ENCODE measurements at places on chromosomes 2 and 18. TPM values are rescaled to one million over a fixed set of nuclear protein-coding genes. Genes with fewer than 3 reads are reported as not detected.

The SLC11A1 gene
- 77.1 TPM for total RNA-seq

The DYNAP gene
- not detected for total RNA-seq

The GCG gene
- total RNA-seq = not detected

The HRH4 gene
- total RNA-seq = not detected

The PRKD3 gene
- total RNA-seq = 32.9 TPM

The CCDC142 gene
- total RNA-seq = 9.9 TPM

The CFC1 gene
- total RNA-seq = not detected

The CCBE1 gene
- total RNA-seq = 2.1 TPM

The FAM237A gene
- not detected for total RNA-seq

The HOXD4 gene
- 9.9 TPM for total RNA-seq

The VAMP8 gene
- 29.7 TPM for total RNA-seq

The PLCL1 gene
- 7.5 TPM for total RNA-seq

The ZC3H6 gene
- 17.0 TPM for total RNA-seq

The SLC30A3 gene
- total RNA-seq = 0.24 TPM

The CELF4 gene
- not detected for total RNA-seq

The VIL1 gene
- not detected for total RNA-seq

The DAW1 gene
- total RNA-seq = not detected

- no peak for DNase-seq
Observed at GRCh38 chr2:181673173-181673572, 7.1 kb downstream of the NEUROD1 start.

DNA sequence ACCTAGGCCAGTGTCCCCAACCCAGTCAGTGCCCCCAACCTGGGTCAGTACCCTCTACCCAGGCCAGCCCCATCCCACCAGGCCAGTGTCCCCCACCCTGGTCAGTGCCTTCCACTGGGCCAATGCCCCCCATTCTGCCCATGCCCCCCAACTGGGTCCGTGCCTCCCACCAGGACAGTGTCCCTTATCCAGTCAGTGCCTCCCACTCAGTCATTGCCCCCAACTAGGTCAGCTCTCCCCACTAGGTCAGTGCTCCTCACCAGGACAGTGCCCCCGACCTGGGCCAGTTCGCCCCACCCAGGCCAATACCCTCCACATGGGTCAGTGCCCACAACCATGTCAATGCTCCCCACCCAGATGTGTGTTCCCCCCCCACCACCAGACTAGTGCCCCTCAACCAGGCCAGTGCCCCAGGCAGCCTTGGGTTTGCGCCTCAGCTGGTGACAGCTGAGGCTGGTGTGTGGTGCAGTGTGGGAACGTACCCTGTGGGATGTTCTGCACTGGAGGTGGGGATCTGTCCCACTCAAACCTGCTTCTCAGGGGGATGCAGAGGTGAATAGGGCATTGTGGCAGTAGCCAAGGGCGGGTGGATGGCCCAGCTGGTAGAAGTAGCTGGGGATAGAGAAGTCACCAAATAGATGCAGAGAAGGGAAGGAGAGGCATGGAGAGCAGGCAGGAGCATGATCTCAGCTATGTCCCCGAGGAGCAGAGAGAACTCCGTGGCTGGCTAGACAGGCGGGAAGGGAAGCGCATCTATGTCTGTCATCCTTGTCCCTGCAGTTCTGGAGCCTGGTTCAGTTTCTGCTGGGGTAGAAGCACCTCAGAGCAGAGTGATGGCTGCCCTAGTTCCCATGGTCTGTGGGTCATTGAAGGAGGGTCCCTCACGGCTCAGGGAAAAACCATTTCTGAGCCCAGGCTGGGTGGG is 168.8 kb downstream of the SH3RF3 start:
- peak; percentile 62 for DNase-seq

- DNase-seq = no peak
Observed at GRCh38 chr2:1156531-1156930, 205.9 kb downstream of the SNTG2 start.

DNA sequence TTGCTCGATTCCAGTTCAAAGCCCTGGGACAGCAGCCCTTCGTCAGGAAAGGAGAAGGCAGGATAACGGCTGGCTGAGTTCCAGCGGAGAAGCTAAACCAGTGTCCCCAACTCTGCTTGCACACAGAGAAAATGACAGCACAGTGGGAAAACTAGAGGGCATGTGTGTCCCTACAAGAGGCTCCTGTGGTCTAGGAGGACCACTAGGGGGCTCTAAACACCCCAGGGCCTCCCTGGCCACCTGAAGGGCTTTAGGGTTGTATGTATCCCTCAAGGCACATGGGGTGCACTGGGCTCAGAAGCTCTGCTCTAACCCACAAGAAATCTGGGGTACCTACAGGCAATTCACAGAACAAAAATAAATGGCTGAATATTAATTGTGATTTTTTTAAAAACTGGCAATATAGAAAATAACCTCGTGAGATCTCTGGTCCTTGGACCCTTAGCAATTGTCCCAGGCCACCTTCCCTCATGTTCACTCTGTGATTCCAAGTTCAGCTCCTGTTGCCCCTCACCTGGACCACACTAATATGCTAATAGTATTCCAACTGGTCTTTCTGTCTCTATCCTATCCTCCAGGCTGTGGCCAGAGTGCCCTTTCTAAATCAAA is 17.5 kb downstream of the STAT1 start:
- DNase-seq = no peak

- DNase-seq = no peak
Observed at GRCh38 chr2:3243804-3244203, 133.8 kb downstream of the EIPR1 start.

DNA sequence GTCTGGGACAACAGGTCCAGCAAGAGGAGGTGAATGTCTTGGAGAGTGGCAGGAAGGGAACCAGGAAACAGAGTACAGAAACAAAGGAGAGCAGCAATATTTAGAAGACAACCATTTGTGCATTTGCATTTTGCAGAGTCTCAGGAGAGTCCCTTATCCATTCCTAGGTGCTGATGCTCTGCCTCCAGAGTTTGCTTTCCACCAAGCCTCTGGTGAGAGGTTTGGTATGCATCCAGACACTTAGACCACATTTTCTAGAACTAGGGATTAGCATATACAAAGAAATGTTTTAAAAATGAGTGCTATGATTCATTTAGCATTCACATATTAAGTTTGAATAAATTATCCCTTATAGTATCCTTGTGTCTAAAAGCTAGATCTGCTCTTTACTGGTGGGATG is 18.5 kb upstream of the LRATD1 start:
- no peak for DNase-seq

DNA sequence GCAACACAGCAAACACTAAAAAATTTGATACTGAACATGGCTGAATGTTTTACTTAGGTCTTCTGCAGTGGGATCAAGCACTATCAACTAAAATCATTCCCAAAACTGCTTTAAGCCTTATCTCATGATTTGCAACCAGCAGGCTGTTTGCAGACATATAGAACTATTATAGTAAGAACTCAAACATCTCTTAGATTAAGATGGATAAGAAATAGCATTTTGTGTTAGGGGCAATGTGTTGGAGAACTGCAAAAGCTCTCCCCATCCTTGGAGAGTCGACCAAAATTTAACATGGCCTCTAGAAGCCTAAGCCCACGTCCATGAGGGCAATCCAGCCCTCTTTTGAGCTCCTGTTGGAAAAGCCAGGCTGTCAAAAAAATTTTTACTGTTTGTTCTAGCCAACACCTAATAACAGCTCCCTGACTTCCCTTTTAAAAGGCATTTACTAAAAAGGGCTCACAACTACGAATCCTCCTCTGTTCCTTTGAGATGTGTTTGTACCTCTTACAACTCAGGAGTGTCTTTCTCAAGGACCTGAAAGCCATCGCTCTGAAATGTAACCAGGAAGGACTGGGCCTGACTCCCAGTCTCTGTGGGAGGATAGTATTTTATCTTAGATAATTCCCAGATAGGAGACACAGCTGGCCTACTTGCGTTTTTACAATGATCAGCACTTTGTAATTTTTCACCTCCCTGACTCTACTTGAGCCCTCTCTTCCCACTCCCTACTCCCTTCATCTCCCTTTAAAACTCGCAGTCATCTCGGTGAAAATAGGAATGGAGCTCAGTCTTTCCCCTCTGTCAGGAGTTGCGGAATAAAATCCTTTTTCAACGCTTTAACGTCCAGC is 1.4 kb downstream of the KRCC1 start:
- DNase-seq = no peak

- peak; percentile 43 for DNase-seq
Observed at GRCh38 chr2:77808599-77808998, 286.4 kb upstream of the LRRTM4 start.

DNA sequence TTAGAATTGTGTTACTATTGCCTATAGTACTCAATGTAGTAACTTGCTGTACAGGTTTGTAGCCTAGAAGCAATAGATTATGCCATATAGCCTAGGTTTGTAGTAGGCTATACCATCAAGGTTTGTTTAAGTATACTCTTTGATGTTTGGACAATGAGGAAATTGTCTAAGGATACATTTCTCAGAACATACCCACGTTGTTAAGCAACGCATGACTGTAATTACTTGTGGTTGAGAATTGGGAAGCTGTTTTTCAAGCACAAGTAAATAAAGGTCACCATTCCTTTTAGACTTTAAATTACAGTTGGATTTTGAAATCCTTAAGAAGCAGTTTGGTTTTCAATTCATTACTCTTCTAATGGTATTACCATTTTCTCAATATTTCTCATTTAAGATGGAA is 89.8 kb upstream of the KCNH7 start:
- DNase-seq = no peak

DNA sequence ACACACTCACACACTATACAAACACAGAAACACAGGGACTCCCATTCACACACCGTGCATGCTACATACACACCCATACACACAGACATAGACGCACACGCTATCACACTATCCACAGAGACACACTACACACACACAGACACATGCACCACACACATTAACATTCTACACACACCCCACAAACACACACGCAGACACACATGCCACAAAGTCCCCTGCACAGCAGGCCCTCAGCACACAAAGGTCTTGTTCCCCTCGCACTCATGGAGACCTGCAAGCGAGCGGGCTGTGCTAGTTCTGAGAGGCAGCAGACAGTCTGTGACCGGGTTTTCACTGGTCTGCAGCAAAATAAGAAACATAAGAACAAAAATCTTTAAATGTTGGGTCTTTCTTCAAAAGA is 429.6 kb upstream of the SALL3 start:
- no peak for DNase-seq

GRCh38 chr2:33529771-33530481 is 53.5 kb downstream of the RASGRP3 start:
- DNase-seq = no peak

- no peak for DNase-seq
Observed at GRCh38 chr2:169362894-169363559, 693 bp upstream of the LRP2 start.

DNA sequence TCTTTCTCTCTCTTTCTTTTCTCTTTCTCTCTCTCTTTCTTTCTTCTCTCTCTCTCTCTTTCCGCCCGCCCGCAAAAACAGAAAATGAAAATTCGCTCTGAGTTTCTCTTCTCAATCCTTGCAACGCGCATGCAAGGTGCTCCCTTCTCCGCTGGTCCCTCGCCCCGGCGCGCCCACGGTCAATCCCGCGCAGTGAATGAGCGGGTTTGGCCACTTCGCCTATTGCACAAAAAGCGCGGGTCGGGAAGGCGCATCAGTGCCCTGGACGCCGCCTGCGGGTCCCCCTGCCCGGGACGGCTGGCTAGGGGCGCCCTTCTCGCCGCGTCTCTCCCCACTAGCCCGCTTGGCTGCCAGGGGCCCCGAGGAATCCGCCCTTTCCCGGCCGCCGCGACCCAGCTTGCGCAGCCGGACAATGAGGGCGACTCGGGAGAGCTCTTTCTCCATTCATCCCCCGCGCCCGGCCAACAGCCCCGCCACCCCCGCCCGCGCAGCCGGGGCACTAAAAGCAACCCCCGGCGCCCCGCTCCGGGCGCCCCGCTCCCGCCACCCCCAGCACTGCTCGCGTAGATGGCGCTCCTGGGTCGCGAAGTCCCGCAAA is 706 bp downstream of the LAMA1 start:
- DNase-seq = no peak

GRCh38 chr2:125169022-125169763 is 1144.1 kb downstream of the CNTNAP5 start:
- no peak for DNase-seq

- DNase-seq = no peak
Observed at GRCh38 chr2:226489775-226490541, 309.7 kb downstream of the IRS1 start.

GRCh38 chr2:102296449-102296848 is 14.9 kb upstream of the IL1RL1 start:
- DNase-seq = no peak

- no peak for DNase-seq
Observed at GRCh38 chr2:217694291-217694690, 308.5 kb downstream of the TNS1 start.

DNA sequence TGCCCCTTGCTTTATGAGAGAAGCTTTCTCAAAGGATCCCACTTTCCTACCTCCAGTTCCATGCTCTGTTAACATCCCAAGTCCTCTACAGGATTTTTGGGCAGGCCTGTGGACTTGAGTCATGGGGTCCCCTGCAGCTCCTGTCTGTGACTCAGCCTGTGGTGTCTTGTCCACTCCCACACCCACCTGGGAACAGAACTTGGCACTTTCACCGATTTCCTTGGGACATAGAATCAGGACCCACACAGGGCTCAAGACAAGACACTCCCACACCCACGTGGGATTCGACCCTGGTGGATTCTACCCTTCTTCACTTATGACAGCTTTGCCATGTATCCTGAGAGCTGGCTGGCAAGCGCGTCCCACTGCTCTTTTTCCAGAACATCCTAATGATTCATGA is 30.7 kb upstream of the HDAC4 start:
- peak; percentile 25 for DNase-seq

GRCh38 chr2:101435001-101435862 is 39.7 kb downstream of the RFX8 start:
- no peak for DNase-seq

DNA sequence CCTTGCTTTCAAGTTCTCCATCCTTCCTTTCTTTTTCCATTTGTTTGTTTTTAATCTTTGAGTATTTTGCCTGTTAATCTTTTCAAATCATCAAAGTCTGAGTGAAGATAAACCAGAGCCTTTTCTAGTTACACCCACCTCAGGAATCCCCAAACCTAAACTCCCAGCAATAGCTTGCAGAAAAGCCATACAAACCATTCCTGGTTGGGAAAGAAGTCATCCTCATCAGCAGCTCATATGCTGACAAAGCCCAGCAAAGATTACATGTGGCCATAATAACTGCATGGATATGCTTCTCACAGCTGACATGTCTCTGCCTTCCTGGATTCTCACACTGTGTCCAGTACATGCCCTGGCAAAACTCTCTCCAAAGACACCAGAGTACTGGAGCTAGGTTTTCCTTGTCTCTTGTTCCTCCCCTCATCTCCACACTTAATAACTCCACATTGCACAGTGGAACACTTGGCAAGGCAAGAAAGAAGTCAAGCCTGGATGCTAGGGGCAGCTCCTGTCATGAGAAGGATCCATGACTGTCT is 126.4 kb upstream of the TLK1 start:
- no peak for DNase-seq

DNA sequence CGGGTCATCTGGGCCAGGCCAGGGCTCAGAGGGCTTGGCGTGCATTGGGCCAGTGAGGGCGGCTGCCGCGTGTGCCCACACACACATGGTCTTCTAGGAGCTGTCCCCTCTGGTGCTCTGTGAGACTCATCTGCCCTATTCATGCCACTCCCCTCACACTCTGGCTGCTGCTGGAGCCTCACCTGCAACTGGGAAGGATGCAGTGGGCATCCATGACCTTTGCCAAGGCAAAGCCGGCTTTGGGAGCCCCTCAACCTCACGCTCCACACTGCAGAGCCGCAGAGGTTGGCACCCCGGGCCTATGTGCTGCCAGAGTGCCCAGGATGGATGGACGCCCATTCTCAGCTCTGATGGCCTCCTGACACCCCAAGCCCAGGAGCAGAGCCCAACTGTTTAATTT is 330.2 kb upstream of the SALL3 start:
- DNase-seq = peak; percentile 44

Data from posterior vena cava (tissue), 2 donors.